ENCODE measurements at places on chromosomes 7 and 10.

DNA sequence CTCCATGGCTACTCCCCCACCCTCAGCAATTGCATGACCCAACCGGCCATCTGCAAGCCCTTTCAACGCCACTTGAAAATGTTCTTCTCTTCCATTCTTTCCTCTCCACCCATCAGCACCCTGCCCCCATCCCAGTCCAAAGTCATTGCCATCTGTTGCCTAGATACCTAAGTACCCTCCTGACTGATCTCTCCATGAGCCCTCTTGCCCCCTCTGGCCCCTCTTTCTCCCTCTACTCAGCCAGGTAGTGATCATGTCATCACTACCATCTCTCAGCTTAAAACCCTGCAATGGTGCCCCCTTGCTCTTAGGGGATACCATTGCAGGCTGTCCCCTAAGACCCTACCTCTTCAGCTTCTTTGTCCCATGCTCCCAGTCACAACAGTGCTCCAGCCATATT, 30.5 kb upstream of the BTRC start:
- no peak for DNase-seq

DNA sequence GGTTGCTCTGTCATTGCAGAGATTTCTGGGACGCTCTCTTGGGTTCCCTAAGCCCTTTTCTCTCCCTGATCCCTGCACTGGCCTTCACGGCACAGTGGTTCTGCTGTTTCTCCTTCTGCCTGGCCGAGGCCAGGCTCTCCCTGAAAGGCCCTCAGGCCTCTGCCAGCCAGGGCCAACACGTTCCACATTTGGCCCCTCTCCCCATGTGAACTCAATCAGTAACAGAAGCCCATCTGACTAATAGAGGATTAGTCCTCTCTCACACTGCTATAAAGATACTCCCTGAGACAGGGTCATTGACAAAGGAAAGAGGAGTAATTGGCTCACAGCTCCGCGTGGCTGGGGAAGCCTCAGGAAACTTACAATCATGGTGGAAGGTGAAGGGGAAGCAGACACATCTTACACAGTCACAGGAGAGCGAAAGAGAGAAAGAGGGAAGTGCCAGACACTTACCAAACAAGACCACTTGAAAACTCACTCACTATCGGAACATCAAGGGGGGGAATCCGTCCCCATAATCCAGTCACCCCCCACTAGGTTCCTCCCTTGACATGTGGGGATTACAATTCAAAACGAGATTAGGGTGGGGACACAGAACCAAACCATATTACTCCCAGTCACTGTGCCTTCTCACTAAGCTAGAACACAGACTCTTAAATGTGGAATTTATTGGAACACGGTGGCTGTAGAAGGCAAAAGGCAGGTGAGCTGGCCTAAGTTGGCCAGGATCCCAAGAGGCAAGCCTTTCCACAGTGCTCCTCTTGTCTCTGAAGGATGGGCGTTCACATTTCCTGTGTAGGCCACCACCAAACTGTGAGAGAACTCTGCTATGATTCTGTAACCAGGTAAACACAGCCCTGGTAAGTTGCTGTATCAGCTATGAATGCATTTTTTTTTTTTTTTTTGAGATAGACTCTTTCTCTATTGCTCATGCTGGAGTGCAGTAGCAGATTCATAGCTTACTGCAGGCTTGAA, 8.8 kb downstream of the FZD8 start:
- DNase-seq, result no peak

GRCh38 chr10:31757831-31758230, 170.8 kb downstream of the ARHGAP12 start:
- no peak for DNase-seq

DNA sequence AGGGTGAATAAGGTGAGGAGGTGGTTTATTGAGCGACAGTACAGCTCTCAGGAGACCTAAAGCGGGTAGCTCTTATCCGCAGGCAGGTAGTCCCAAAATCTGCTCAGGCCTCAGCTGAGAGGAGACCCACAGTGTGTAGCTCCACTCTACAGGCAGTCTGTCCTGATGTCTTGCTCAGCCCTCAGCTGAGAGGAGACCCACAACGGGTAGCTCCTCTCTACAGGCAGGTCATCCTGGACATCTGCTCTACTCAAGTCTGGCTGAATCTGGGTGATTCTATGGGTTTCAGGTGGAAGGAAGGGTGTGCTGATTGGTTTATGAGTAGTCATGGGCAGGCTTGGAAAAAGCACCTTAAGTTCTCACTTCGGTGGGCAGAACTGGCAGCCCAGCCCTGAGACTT, 55.6 kb upstream of the ABCB5 start:
- DNase-seq, result no peak

DNA sequence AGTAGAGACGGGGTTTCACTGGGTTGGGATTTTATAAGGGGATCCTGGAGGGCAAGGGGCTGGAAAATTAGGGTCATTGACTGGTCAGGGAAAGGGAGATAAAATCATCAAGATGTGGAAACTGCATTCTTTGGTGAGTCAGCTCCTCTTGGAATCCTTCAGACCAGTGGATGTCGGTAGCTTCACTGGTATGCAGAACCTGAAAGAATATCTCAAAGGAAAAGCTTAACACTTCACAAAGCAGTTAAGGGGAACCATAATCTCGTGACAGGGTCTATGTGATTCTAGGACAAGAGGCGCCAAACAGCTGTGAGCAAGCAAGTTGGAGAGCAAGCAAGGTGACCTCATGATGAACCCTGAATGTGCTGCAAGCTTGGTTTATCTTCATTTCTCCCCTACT, 634.7 kb upstream of the AUTS2 start:
- DNase-seq, result no peak

- no peak for DNase-seq
Measured at GRCh38 chr10:420154-421121, 269.0 kb downstream of the DIP2C start.

- DNase-seq, result no peak
Measured at GRCh38 chr7:154817224-154817896, 185.6 kb downstream of the PAXIP1 start.
